Myometrial cell (primary cell): ENCODE measurements at places on chromosomes 3 and 15. TPM values are rescaled to one million over a fixed set of nuclear protein-coding genes. Genes with fewer than 3 reads are reported as not detected.

ANKUB1 gene
- not detected in 2 replicates for total RNA-seq

CPLX3 gene
- not detected in 2 replicates for total RNA-seq

DTX3L gene
- 12.4 and 15.4 TPM in 2 replicates for total RNA-seq

FOXL2 gene
- 25.9 and 28.3 TPM in 2 replicates for total RNA-seq

VGLL3 gene
- total RNA-seq = 43.0 and 53.7 TPM in 2 replicates

EFHB gene
- not detected in 2 replicates for total RNA-seq

SEMA3B gene
- 19.0 and 23.0 TPM in 2 replicates for total RNA-seq

COPS2 gene
- 39.2 and 50.2 TPM in 2 replicates for total RNA-seq

TRAT1 gene
- total RNA-seq = not detected in 2 replicates

SLC6A1 gene
- not detected in 2 replicates for total RNA-seq

RTP3 gene
- not detected in 2 replicates for total RNA-seq

CIB2 gene
- 2.8 and 12.1 TPM in 2 replicates for total RNA-seq

RTF1 gene
- 13.5 and 14.4 TPM in 2 replicates for total RNA-seq

DIPK2A gene
- total RNA-seq = 7.5 and 15.6 TPM in 2 replicates

ULK3 gene
- total RNA-seq = 18.8 and 35.2 TPM in 2 replicates

POLQ gene
- 2.3 and 3.7 TPM in 2 replicates for total RNA-seq

CCR3 gene
- total RNA-seq = not detected in 2 replicates

HIGD1A gene
- total RNA-seq = 192 and 225 TPM in 2 replicates

SERPINI2 gene
- not detected in 2 replicates for total RNA-seq

DMXL2 gene
- total RNA-seq = 13.0 and 116 TPM in 2 replicates

PSMA4 gene
- 283 and 346 TPM in 2 replicates for total RNA-seq

ASB14 gene
- not detected in 2 replicates for total RNA-seq

ITGA11 gene
- total RNA-seq = 0.86 TPM in 1 of 2 replicates, not detected in the other

NRROS gene
- total RNA-seq = under 0.01 TPM in 1 of 2 replicates, not detected in the other

EPHB1 gene
- under 0.01 TPM in 1 of 2 replicates, not detected in the other for total RNA-seq

P2RY12 gene
- not detected in 2 replicates for total RNA-seq

IL5RA gene
- not detected in 2 replicates for total RNA-seq

TMC3 gene
- not detected in 2 replicates for total RNA-seq

NR2E3 gene
- total RNA-seq = 0.18 TPM in 1 of 2 replicates, not detected in the other

DAZL gene
- not detected in 2 replicates for total RNA-seq

PLA2G4E gene
- total RNA-seq = not detected in 2 replicates

PAK6 gene
- not detected in 2 replicates for total RNA-seq

BAHD1 gene
- 9.4 and 11.2 TPM in 2 replicates for total RNA-seq

CCR9 gene
- total RNA-seq = not detected in 2 replicates

CLDN18 gene
- not detected in 2 replicates for total RNA-seq

EXOSC7 gene
- total RNA-seq = 59.1 and 80.1 TPM in 2 replicates

DUOXA2 gene
- total RNA-seq = not detected in 2 replicates

THRB gene
- 3.7 and 7.3 TPM in 2 replicates for total RNA-seq

SKOR1 gene
- under 0.01 TPM in 1 of 2 replicates, not detected in the other for total RNA-seq

CDC25A gene
- total RNA-seq = 1.2 and 3.2 TPM in 2 replicates

CXCR6 gene
- total RNA-seq = not detected in 2 replicates

GHSR gene
- not detected in 2 replicates for total RNA-seq

C3orf22 gene
- total RNA-seq = not detected in 2 replicates

ERC2 gene
- total RNA-seq = not detected in 2 replicates

CCDC39 gene
- total RNA-seq = not detected in 2 replicates

GPR149 gene
- total RNA-seq = not detected in 2 replicates

SEMA3F gene
- 5.2 and 7.8 TPM in 2 replicates for total RNA-seq
